NCI-H2107 (cell line): ENCODE measurements at places on chromosomes 11 and 22.

DNA sequence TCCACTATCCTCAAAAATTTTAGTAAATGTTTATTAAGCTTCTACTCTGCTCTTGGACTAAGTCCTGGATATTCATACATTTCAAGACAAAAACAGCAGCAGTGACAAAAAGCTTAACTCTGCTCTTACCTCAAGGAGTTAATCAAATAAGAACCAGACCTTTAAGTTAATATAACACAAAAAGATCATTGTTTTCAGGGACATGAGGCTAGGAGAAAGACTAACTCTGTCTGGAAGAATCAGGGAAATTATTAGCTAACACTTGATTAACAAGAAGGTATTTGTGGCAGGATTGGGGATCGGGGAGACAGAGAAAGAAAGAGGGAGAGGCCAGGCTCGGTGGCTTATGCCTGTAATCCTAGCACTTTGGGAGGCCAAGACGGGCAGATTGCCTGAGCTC lies 74.4 kb downstream of the PPP2R1B start:
- DNase-seq = no peak

DNA sequence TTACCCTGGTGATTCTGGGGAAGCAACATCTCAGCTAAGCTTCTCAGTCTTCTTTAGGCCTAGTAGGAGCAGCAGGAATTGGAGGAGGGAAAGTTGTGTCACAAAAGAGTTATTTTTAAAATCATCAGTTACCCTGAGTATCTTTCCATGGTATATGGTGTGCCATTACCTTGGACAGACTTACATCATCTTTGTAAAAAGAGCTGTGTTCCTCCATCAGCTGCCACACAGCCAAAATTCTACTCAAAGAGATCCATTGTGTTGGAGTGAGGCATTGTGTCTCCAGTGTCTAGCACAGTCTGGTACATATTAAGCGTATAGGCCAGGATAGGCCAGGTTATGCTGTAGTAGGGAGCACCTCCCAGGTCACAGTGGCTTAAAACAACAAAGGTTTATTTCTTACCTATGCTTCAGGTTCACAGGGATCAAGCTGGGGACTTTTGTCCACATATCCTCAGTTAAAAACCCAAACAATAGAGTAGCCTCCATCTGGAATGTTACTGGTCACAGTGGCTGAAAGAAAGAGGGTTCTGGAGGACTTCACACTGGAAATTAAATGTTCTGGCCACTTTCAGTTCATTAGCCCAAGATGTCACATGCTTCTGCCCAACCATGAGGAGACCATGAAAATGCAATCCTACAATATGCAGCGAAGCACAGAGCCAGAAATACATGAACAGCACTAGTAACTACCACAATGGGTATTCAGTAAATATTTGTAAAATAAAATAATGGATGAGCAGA lies 9.9 kb upstream of the TMPRSS5 start:
- no peak for DNase-seq

- no peak for DNase-seq
Measured at GRCh38 chr11:94568717-94569116, 1.5 kb downstream of the PIWIL4 start.

- DNase-seq = no peak
Measured at GRCh38 chr11:127003260-127003981, 2.9 kb upstream of the KIRREL3 start.

GRCh38 chr11:17595526-17596309 lies 48.7 kb downstream of the OTOG start:
- DNase-seq = no peak

- DNase-seq = no peak
Measured at GRCh38 chr11:125063429-125064043, 431 bp downstream of the SLC37A2 start.

DNA sequence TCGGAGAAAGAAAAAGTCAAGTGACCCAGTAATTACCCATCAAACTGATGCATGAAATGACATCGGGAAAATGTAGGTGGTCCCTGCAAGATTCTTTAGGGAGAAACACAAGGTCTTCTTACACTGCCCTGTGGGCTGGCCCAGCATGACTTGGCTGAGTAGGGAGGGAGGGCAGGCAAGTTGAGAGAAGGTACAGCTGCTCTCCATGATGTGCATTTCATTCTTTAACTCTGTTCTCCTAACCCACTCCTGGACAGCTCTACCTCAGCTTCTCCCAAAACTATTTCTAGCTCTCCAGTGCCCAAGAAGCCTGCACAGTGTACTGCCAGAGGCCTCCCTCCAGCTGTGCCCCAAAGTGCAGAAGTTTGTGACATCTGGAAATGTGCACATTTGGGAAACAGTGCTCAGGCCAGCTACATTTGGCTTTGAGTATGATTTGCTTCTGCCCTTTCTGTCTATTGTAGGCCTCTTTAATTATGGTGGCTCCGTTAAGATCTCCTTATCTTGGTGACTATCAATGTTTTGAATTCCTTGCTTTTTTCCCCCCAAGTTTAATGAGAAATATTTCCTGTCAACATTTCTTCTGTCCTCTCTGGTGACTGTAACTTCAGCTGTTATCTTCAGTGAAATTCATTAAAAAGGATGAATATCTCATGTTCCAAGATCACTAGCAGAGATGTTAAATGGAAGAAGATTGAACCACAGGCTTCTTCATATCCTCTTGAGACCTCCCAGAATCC lies 26.7 kb upstream of the PRSS23 start:
- DNase-seq = no peak

- DNase-seq = no peak
Measured at GRCh38 chr11:11451501-11452005, 98.5 kb upstream of the CSNK2A3 start.

- no peak for DNase-seq
Measured at GRCh38 chr11:69198891-69199582, 43.3 kb downstream of the SMIM38 start.

GRCh38 chr11:27295928-27296327 lies 67.1 kb downstream of the CCDC34 start:
- DNase-seq = no peak

- DNase-seq = no peak
Measured at GRCh38 chr11:73659961-73660360, 13.6 kb downstream of the PLEKHB1 start.

GRCh38 chr11:66248903-66249302 lies 19.5 kb upstream of the RAB1B start:
- no peak for DNase-seq

GRCh38 chr11:60971520-60971919 lies at the start of gene CD6:
Gene CD6, plus strand, starts transcription at chr11:60971680. Its CDS starts 186 bp downstream, at chr11:60971866.
- no peak for DNase-seq

DNA sequence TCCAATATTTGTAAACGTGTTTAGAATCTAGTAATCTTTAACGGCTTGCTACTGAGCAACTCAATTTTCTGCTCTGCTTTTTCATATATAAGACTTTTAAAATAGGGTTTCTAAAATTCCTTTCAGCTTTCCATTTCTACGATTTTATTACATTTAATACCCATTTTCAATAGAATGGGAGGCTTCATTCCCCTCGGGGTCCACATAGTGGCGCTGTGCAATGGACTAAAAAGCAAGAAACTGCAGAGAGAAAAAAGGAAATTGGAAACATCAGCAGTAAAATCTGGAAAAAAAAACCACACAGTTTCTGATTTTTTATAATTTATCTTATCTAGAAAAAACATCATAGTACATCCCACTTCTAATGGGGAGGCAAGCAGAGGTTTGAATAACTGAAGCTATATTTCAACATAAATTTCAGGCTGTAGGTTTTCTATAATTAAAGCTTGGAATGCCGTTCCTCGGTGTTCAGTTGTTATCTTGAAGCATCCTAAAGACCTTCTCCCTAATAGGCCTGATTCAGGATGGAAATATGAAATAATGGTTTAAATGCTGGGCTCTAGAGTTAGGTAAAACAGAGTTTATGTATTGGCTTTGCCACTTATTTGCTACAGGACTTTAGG lies 18.7 kb upstream of the JHY start:
- DNase-seq = no peak

GRCh38 chr22:29628996-29629902 lies 25.8 kb downstream of the NF2 start:
- no peak for DNase-seq
